Bronchial epithelial cell (primary cell): ENCODE measurements at places on chromosomes 7 and 10. TPM values are rescaled to one million over a fixed set of nuclear protein-coding genes. Genes with fewer than 3 reads are reported as not detected.

The SPAG6 gene
- not detected in 2 replicates for total RNA-seq

The NME8 gene
- total RNA-seq: not detected in 2 replicates

The RSPH10B gene
- total RNA-seq: 0.90 TPM in 1 of 2 replicates, not detected in the other

The SPDYE6 gene
- under 0.01 TPM in 1 of 2 replicates, not detected in the other for total RNA-seq

The NUTM2E gene
- 0.13 TPM in 1 of 2 replicates, not detected in the other for total RNA-seq

The TWIST1 gene
- total RNA-seq: 9.0 and 23.7 TPM in 2 replicates

The ASB4 gene
- under 0.01 TPM in 1 of 2 replicates, not detected in the other for total RNA-seq

GRCh38 chr7:51278797-51279196 is 37.8 kb downstream of the COBL start:
- no peak for DNase-seq

DNA sequence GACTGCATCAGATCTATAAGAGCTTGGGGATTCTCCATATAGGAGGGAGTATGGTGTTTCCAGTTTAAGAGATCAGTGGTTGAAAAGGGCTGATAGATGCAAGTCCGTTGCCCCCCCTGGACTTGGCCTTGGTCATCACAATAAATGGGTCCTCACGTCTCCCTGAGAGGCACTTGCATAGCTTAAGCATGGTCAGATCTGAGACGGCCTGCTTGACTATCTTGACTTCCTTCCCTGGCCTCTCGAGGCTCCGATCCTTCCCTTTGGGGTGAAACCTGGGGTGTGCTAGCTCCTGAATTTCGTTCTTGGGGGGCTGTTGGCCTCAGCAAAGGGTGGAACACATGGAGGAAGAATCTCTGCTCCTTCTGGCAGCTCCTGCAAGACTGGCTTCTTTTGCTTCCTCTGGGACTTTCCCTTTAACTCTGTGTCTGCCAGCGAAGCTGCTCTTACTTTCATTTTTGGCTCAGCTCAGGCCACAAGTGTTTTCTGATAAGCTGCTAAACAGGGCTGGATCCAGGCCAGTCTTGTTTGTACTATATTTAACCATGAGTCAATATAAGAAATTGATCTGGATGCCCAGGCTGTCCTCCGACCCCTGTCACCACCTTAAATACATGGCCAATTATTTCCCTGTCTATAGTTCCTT is 11.2 kb upstream of the ZNF485 start:
- no peak for DNase-seq

GRCh38 chr7:158830211-158830723 is 958 bp upstream of the ESYT2 start:
- no peak for DNase-seq

- no peak for DNase-seq
Measured at GRCh38 chr10:8316284-8316683, 261.8 kb downstream of the GATA3 start.
